Panc1 (cell line): ENCODE measurements at places on chromosomes 5 and 9. TPM values are rescaled to one million over a fixed set of nuclear protein-coding genes. Genes with fewer than 3 reads are reported as not detected.

Gene FPGS
- 56.5 TPM for total RNA-seq

Gene IFNB1
- total RNA-seq = not detected

Gene MGAT1
- total RNA-seq = 113 TPM

Gene CETN3
- 30.6 TPM for total RNA-seq

Gene ZNF658
- 3.6 TPM for total RNA-seq

Gene IQGAP2
- 0.59 TPM for total RNA-seq

Gene DRD1
- 1.0 TPM for total RNA-seq

DNA sequence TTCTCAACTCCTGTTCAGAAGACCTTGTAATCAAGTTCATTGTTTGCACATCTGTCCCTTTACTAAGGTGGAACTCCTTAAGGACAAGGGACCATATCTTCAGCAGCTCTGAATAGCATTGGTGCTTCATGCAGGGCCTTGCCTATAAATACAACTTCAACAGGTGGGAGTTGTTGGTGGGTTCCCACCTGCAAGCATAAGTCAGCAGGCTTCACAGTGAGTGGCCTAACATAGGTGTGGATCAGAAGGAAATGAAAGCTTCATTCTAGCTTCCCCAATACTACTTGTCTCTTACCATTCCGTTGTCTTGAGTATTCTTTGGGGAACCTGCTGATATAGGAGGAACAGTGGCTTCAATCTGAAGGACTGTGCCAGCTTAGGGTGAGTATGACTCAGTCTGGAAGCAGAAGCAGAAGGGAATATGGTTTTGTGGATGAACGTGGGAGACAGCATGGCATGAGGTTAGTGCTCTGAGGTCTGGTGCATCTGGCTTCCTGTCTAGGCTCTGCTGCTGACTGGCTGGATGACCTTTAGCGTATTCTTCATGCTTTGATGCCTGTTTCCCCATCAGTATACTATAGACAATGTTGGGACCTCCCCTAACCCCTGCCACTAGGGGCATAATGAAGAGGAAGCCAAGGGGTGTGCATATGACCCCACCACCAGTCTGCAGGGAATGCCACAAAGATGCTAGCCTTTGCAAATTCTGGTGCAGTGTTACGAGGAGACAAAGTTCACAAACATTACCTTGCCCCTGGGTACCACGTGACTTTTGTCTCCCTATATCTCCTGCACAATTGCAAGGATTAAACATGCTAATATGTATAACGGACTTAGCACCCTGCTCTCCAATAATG, 192.3 kb downstream of the PALM2AKAP2 start:
- H3K27ac ChIP-seq = no peak overlapping the region
- H3K27me3 ChIP-seq = no peaks in the 10 kb centered on the region
- H3K4me3 ChIP-seq = no peak overlapping the region
- DNase-seq = no peak
- H3K36me3 ChIP-seq = no peaks in the 10 kb centered on the region; the same call in 1 of the 2 replicates

DNA sequence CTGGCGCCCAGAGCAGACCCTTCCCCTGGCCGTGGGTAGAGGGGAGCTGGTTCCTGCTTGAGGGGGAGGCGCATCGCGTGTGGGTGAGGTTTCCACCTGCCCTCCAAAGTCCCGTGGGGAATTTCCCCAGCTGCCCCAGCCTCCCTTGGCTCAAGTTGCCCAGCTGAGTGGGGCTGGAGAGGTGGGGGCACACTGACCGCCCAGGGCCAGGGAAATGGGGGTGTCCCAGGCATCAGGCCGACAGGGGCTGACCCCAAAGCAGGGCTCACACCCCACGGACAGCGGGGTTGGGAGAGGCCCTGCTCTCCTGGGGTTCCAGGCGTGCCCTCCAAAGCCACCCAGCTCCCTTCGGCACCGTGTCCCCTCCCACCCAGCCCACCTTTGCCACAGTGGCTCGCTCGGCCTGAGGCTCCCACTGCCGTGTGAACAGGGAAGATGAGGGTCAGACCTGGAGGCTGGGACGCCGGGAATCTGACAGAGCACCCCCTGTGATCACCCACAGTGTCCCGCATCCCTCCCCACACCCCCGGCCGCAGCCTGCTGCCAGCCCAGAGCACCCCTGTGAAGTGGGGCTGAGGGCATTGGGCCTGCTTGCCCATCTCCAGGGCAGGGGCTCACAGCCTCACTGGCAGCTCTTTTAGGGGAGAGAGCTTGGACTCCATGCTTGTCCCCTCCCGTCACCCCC, 933 bp upstream of the EGFL7 start:
- no peak overlapping the region for H3K4me3 ChIP-seq
- H3K36me3 ChIP-seq = no peaks in the 10 kb centered on the region
- H3K27ac ChIP-seq = no peak overlapping the region

GRCh38 chr5:31757806-31758205, 118.9 kb downstream of the PDZD2 start:
- H3K27me3 ChIP-seq = 0 out of 2 replicates have a peak, but pooled peaks cover 6% of the 10 kb centered on the region
- no peaks in the 10 kb centered on the region for H3K4me1 ChIP-seq
- H3K4me3 ChIP-seq = no peak overlapping the region
- no peak overlapping the region for H3K27ac ChIP-seq

DNA sequence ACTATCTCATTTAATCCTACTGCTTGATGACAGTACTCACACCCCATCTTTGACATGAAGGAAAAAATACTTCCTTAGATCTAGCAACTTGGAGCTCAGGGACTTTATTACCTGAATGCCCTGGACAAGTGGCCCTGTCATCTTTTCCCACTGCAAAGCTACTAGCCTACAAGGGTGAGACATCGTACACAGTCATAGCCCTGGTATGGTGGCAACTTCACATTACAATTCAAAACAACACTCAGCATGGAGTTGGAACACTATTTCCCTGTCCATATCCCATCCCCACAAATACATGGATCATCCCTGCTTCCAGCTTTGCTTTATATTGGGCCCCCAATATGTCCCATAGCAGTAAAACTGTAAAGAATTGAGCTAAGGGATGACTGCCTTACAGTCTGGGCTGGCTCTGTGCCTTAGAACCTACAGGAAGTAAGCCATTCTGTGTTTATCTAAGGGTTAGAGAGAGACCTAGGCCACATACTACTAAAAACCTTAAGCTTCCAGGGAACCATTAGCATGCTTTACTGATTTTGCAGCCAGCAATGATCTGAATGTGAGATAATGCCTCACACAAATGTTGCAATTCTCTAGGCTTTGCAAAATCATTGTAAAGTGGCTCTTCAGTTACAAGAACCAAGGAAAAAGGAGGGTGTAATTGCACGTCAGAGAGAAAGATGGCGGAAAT, 55.9 kb downstream of the OTULIN start:
- H3K27ac ChIP-seq = no peak overlapping the region
- peak; percentile 33 for DNase-seq
- no peak overlapping the region for H3K4me3 ChIP-seq
- H3K4me1 ChIP-seq = no peaks in the 10 kb centered on the region
- H3K36me3 ChIP-seq = no peaks in the 10 kb centered on the region

GRCh38 chr5:178514851-178515418, 75.3 kb downstream of the COL23A1 start:
- H3K4me3 ChIP-seq = no peak overlapping the region
- peaks cover 13% of the 10 kb centered on the region for H3K27me3 ChIP-seq
- H3K36me3 ChIP-seq = no peaks in the 10 kb centered on the region
- DNase-seq = no peak
- no peaks in the 10 kb centered on the region for H3K4me1 ChIP-seq
- H3K27ac ChIP-seq = no peak overlapping the region

DNA sequence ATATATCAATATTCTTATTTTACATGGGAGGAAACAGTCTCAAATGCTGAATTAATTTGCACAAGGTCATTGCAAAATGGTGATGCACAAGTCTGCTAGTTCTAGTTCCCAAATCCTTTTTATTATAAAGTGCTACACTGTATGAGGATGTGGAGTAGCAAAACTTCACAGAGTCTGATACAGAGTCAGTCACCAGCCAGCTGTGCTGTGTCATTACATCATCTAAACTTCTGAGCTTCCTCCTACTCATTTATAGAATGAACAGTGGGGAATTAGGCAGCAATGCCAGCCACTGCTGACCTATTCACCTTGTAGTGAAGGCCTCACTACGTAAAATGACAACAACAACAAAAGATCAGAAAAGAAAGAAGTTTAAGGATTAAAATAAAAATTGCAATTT, 357.8 kb downstream of the TMEM167A start:
- H3K4me3 ChIP-seq = no peak overlapping the region
- H3K36me3 ChIP-seq = no peaks in the 10 kb centered on the region
- no peaks in the 10 kb centered on the region for H3K27me3 ChIP-seq
- DNase-seq = no peak

DNA sequence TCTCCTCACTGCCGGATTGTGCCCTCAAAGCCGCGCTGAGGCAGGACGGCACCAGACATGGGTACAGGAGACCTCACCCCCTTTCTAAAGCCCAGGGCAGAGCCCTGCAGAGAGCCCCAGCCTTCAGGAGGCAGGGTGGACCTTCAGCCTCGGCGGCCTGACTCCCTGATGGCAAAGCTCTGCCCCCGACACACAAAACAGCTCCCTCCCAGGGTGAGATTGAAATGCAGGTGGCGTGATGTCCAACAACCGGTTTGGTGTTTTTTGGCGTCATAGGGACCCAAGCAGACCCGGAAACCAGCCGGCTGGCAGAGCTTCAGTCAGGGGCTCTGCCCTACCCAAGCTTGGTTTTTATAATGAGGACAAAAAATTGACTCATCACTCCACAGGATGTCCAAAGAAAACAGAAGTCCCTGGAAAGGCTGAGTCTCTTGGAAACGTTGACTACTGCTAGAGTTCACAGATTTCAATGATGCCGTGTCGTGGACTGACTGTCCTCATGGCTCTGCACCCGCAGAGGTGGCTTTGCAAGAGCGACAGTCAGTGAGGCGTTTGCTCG, 275.2 kb upstream of the IRX1 start:
- no peaks in the 10 kb centered on the region for H3K27me3 ChIP-seq
- no peak overlapping the region for H3K27ac ChIP-seq
- DNase-seq = no peak
- H3K4me3 ChIP-seq = no peak overlapping the region
- no peaks in the 10 kb centered on the region for H3K4me1 ChIP-seq
- H3K36me3 ChIP-seq = no peaks in the 10 kb centered on the region

- H3K36me3 ChIP-seq = no peaks in the 10 kb centered on the region
- H3K27ac ChIP-seq = no peak overlapping the region
- H3K27me3 ChIP-seq = no peaks in the 10 kb centered on the region
- no peak for DNase-seq
- peaks cover 6% of the 10 kb centered on the region for H3K4me1 ChIP-seq
- H3K4me3 ChIP-seq = no peak overlapping the region
Observed at GRCh38 chr9:69191231-69191630, 17.2 kb downstream of the TJP2 start.

DNA sequence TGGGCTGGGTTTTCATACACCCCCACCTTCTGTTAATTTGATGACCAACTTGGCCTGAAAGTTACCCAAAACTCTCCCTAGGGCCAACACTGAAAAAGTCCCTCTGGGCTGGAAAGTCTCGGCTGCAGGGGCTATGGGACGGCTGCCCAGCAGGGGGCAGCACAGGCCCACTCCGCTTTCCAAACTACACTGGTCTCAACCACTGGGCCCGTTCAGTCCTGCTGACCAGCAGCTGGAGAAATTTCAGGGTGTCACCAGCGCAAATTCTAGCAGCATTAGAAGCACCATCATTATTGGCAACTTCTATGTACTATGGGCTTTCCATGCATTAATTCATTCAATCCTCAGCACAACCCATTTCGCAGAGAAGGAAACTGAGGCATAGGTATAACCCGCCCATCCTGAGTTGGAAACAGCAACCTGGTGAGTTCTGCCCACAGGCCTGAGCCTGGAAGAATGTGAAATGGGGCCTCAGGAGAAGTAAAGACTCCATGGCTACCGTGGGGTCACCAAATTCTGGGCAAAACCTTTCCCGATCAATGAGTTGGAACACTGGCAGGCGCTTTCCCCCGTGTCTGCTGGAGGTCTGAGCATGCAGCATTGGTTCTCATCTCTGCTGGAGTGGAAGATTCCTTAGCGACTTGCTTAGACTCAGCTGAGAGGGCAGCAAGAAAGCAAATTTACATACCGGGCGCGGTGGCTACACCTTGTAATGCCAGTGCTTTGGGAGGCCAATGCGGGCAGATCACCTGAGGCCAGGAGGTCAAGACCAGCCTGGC, 9.7 kb downstream of the ORM2 start:
- no peaks in the 10 kb centered on the region for H3K36me3 ChIP-seq
- no peaks in the 10 kb centered on the region for H3K27me3 ChIP-seq

- no peaks in the 10 kb centered on the region for H3K27me3 ChIP-seq
- H3K4me1 ChIP-seq = no peaks in the 10 kb centered on the region
- no peak overlapping the region for H3K27ac ChIP-seq
- no peaks in the 10 kb centered on the region for H3K36me3 ChIP-seq
- H3K4me3 ChIP-seq = no peak overlapping the region
Observed at GRCh38 chr9:84940294-84940693, 270.8 kb downstream of the NTRK2 start.

GRCh38 chr5:74468421-74468820, 172.1 kb downstream of the ENC1 start:
- no peak overlapping the region for H3K27ac ChIP-seq
- no peaks in the 10 kb centered on the region for H3K4me1 ChIP-seq
- H3K4me3 ChIP-seq = no peak overlapping the region
- no peaks in the 10 kb centered on the region for H3K36me3 ChIP-seq
- H3K27me3 ChIP-seq = no peaks in the 10 kb centered on the region

GRCh38 chr9:112158656-112159367, 16.3 kb downstream of the SUSD1 start:
- H3K36me3 ChIP-seq = no peaks in the 10 kb centered on the region
- peaks cover 6% of the 10 kb centered on the region for H3K4me1 ChIP-seq
- DNase-seq = no peak
- no peak overlapping the region for H3K4me3 ChIP-seq
- no peak overlapping the region for H3K27ac ChIP-seq
- H3K27me3 ChIP-seq = no peaks in the 10 kb centered on the region

DNA sequence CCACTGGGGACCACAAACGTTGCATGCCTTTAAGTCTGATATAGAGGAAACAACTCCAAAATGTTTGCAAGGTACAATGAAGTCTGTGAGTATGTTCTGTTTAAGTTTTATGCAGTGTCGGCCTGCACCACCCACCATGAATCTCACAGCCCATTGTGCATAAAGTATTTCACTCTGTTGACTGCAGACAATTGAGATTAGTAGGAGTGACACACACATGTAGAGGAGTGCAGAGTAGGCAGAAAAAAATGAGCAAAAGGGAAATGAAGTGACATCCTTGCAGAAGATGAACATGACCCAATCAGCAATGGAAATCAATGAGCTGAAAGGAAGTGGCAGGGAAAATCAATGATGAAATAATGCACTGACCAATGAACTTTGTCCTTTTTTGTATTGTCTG, 315.6 kb upstream of the PTPRD start:
- H3K27ac ChIP-seq = no peak overlapping the region
- no peaks in the 10 kb centered on the region for H3K4me1 ChIP-seq
- H3K36me3 ChIP-seq = no peaks in the 10 kb centered on the region

DNA sequence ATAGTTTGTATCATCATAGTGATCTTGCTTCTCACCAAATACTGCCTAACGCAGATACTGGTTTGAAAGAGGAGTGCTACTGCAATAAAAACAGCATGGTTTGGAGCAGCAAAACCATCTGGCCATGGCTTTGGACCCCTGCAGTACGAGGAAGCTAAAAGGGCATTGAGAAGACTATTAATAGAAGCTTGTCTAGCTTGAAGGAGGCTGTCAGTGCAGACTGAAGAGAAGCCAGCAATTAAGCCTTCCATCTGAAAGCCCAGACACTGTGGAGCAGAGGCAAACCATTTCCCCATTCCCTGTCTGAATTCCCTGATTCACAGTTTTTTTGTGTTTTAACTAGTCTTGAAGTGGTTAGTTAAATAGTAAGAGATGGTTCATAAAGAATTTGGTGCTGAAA, 281.6 kb downstream of the PTPRD start:
- H3K36me3 ChIP-seq = no peaks in the 10 kb centered on the region
- H3K27me3 ChIP-seq = no peaks in the 10 kb centered on the region
- no peak overlapping the region for H3K4me3 ChIP-seq
- DNase-seq = no peak

- no peaks in the 10 kb centered on the region for H3K27me3 ChIP-seq
- DNase-seq = no peak
- H3K4me1 ChIP-seq = no peaks in the 10 kb centered on the region
- no peak overlapping the region for H3K27ac ChIP-seq
- no peak overlapping the region for H3K4me3 ChIP-seq
- H3K36me3 ChIP-seq = no peaks in the 10 kb centered on the region
Observed at GRCh38 chr5:122151640-122152039, 22.3 kb downstream of the ZNF474 start.
